Activated naive CD4-positive, alpha-beta T cell treated with anti-CD3 and anti-CD28 coated beads, Interleukin-2, amount 50 U/mL, for 72 hours (primary cell): ENCODE measurements at places on chromosomes 3 and 15. TPM values are rescaled to one million over a fixed set of nuclear protein-coding genes. Genes with fewer than 3 reads are reported as not detected.

DNA sequence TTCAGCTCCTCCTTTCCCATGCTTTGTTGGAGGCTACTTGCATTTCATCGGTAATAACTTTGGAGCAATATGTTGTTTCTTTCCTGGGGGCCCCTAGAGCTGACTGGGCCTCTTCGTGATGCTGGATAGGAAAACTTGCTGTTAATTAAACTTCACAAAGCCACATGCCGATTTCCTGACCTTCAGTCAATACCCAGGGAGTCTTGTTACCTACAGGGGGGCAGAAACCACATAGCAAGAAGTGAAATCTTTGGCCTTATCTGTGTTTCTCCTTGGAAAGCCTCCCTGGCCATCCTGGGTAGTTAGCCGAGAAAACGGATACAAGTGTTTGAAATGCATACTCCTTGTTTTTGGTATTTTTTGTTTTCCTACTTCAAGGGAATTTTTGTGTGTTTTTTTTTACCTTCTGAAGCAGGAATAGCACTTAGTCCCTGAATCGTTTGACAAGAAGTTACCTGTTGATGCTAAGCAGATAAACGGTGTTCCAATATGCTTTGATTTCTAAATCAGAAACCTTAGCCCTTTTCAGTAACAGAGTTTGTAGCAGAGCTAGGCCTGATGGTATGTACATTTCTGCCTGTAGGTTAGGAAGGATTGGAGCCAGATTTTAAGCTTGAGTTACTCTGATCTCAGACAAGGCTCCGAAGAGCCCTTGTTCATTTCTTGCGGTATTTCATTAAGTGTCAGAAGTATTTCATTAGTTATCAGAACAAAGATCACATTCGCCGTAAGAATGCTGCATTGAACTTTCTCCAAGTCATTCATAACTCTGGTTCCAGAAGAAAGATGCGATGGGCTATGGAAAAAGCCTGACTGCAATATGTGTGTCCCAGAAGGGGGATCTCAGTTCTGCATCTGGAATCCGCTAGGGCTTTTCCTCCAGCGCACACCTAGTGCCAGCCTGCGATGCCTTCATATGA lies 111.5 kb downstream of the THSD4 start:
- DNase-seq, result no peak

DNA sequence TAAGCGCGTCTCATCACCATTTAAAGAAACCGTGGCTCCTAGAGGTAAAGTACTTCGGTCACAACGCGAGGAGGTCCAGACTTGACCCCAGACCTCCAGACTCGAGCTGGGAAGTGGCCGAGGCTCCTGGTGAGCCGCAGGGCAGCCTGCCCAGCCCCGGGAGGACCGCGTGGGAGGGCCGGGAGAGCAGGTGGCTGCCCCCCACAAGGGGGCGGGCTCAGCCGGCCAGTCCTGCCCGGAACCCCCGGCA lies at the start of gene SLC27A2:
SLC27A2 (plus strand) TSS at position 228 of the 250 bp plus-strand sequence. CDS start 232 bp downstream, outside the sequence.
- no peak for DNase-seq

- DNase-seq, result no peak
Observed at GRCh38 chr3:26202169-26202568, 412.3 kb downstream of the OXSM start.

- DNase-seq, result no peak
Observed at GRCh38 chr3:197809356-197810020, 18.4 kb downstream of the LRCH3 start.

GRCh38 chr15:98842192-98842972 lies 165.2 kb downstream of the PGPEP1L start:
- DNase-seq, result no peak

GRCh38 chr3:185852635-185853034 lies 27.8 kb upstream of the IGF2BP2 start:
- no peak for DNase-seq

DNA sequence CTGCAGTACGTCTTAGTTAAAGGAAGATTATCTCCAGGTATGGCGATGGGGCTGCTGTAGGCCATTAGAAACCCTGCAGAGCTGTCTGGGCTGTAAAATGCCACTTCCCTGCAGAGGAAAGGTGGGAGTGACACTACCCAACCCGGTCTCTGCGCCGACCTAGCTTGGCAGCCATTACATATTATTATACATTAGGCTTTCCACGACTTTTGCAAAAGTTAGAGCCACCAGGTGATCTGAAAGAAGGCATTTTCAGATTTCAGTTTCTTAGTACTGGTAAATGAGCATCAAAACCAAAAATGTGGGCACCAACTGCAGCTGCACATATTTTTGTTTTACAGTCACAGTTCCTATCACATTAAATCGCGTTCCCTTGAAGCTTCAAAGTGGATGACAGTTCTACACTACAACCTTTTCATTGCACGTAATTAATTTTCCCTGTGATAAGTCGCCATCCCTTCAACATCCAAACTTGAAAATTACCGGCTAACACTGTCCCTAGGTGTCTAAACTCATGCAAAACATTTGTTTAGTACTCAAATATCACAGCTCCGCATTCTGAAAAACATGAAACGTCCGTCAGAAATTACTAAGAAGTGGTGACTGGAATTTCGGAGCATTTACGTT lies 81.4 kb upstream of the CHD2 start:
- DNase-seq, result no peak

DNA sequence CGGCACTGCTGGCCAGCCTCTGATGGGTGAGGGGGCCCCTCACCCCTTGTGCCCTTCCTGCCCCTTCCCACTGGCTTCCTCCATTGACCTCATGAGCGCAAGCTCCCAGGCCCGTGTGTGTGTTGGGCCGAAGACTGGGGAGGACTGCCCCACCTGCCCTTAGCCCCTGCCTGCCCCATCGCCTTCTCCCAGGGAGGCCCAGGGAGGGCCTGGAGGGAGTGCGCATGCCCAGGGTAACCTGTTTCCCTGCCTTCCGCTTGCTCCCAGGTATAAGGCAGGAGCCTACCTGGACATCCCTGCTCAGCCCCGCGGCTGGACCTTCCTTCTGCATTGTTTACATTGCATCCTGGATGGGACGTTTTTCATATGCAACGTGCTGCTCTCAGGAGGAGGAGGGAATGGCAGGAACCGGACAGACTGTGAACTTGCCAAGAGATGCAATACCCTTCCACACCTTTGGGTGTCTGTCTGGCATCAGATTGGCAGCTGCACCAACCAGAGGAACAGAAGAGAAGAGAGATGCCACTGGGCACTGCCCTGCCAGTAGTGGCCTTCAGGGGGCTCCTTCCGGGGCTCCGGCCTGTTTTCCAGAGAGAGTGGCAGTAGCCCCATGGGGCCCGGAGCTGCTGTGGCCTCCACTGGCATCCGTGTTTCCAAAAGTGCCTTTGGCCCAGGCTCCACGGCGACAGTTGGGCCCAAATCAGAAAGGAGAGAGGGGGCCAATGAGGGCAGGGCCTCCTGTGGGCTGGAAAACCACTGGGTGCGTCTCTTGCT lies 8.8 kb downstream of the DLL4 start:
- DNase-seq, result no peak

DNA sequence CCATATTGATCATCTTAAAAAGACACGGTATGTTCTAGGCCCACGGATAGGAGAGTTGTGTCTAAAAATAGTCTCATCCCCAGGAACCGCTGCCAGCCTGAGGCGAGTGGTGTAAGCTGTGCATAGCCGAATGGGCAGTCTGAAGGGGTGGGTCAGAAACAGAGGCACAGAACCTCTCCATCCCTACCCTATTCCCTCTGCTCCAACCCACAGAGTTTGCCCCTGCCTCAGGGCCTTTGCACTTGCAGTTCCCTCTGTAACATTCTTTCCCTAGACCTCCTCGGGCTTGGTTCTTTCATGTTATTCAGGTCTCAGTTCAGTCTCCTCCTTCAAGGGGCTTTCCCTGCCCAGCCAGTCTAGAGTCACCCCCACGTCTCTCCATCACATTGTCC lies 4.8 kb downstream of the SCN5A start:
- peak; percentile 7 for DNase-seq

The RPL29 gene
- total RNA-seq, result 1,761 TPM

The SLC12A8 gene
- total RNA-seq, result 0.34 TPM

The C3orf85 gene
- not detected for total RNA-seq

The IQCF5 gene
- total RNA-seq, result not detected

The TRH gene
- not detected for total RNA-seq

The CADM2 gene
- total RNA-seq, result not detected
